GM12865 (cell line): ENCODE measurements at places on chromosomes 7 and 10.

- no peak for DNase-seq
These were observed 138.9 kb upstream of the FERD3L start for GRCh38 chr7:19284136-19284535.

DNA sequence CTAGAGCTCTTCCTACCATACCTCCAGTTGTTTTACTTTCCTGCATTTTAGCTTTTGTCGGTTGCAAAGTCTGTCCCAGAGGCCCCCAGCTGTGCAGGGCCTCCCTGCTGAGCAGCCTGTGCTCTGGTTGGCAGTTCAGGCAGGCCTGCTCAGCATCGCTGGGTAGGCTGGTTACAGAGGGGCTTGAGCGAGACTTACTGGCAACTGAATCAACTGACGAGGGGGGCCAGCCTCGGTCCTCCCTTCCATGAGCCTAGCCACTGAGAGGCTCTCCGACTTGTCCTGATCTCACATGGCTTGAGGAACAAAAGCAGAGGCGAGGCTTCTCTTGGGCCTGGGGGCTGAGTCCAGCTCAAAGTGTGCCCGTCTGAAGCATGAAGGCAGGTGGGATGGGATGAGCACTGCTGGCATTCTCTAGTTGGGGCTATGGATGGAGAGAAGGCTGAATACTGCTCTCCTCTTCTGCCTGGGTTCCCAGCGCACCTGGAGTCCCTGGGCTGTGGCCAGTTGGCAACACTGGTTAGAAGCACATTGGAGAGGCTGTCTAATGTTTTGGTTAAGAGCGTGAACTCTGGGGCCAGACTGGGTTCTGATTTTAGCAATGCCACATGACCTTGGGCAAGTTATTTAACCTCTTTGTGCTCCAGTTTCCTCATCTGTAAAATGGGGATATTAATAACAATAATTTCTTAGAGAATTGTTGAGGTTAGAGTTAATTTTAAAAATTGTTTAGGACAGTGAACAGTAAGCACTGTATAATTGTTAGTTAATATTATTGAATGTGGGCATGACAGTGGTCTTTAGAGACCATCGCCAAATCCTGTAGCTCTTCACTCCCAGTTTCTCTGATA is 6.9 kb upstream of the SFRP5 start:
- no peak for DNase-seq

GRCh38 chr7:111229181-111229740 is 138.3 kb downstream of the LRRN3 start:
- DNase-seq, result no peak

DNA sequence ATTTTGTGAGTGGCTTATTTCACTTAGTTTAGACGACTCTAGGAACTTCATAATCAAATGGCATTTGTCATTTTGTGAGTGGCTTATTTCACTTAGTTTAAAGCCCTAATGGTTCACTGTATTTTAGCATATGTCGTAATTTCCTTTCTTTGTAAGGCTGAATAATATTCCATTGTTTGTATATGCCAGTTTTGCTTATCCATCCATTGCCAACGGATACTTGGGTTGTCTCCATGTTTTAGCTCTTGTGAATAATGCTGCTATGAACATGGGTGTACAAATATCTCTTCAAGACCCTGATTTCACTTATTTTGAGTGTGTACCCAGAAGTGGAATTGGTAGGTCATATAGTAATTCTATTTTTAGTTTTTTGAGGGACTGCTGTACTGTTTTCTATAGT is 31.8 kb downstream of the DOCK1 start:
- DNase-seq, result no peak

GRCh38 chr10:23742368-23742767 is 303.5 kb downstream of the OTUD1 start:
- DNase-seq, result peak; percentile 51

DNA sequence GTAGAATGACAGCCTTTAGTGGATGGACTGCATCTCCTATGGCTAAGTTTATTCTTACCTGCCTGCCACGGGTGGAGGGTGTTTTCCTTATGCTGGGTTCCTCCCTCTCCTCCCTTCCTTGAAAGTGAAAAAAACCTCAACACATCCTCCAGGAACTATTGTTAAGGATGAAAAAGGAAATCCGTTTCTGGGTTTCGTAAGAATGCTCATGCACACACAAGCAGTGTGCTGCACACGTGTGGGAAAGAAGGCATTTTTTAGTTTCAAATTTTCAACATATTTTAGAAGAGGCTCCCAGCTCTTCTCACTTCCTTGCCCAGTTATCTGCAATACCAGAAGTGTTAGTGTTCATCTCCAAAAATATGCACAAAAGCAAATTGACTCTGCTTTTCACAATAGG is 90.6 kb downstream of the FAM171A1 start:
- DNase-seq, result no peak

DNA sequence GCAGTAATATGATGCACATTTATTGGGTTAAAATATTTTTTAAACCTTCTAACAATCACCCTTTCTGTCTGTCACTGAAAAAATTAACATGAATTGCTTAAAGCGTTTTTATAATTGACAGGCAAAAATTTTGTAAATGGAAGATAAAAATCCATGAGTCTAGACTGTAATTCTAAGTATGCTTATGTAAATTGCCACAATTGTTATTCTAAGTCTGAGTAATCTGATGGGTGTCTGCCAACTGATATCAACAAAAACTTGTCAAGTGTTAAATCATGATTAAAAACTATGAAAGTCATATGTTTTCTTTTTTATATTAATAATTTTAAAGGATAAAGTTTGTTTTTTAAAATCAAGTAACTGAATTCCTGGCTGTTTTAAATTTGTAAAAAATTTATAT is 208.2 kb downstream of the CDK14 start:
- DNase-seq, result no peak

- DNase-seq, result no peak
These were observed 37.0 kb upstream of the RET start for GRCh38 chr10:43039624-43040481.

DNA sequence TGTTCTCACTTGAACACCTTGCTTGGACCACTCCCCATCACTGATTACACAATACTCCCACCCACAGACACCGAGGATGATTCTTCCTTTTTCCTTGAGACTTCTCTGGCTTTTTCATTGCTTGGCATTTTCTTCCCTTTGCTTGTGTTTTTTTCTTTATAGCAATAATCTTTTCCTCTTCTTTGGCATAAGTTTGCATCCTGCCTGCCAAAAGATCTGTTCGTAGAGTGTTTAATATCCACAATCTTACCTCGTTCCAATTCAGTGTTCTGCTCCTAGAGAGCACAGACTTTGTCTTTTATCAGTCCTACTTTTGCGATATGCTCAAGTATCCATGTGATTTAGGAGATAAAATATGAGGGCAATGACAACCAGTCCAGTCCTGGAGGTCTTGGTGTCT is 303.3 kb upstream of the CDC14C start:
- DNase-seq, result no peak

GRCh38 chr10:24916365-24916764 is 36.0 kb downstream of the PRTFDC1 start:
- no peak for DNase-seq

DNA sequence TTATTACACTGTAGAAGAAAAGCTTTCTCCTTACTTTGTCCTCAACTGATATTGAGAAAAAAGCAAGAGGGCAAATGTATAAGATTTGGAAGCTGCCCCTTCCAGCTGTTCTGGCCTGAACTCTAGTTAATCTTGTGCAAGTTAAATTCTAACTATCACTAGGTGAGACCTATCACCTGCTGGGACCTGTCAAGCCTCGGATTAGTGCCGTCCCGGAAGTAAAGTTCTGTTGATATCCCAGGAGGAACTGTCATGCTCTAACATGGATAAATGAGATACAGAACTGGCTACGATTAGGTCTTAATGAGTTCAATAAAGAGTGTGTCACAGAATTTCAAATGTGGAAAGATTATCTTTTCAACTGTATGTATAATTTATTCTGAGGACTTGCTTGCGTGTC is 1.2 kb upstream of the BPGM start:
- no peak for DNase-seq

- DNase-seq, result no peak
These were observed 8.7 kb downstream of the CNNM2 start for GRCh38 chr10:102926842-102927241.

GRCh38 chr10:8183241-8183704 is 128.8 kb downstream of the GATA3 start:
- peak; percentile 32 for DNase-seq

GRCh38 chr7:122300956-122301833 is 3.4 kb downstream of the FEZF1 start:
- no peak for DNase-seq

DNA sequence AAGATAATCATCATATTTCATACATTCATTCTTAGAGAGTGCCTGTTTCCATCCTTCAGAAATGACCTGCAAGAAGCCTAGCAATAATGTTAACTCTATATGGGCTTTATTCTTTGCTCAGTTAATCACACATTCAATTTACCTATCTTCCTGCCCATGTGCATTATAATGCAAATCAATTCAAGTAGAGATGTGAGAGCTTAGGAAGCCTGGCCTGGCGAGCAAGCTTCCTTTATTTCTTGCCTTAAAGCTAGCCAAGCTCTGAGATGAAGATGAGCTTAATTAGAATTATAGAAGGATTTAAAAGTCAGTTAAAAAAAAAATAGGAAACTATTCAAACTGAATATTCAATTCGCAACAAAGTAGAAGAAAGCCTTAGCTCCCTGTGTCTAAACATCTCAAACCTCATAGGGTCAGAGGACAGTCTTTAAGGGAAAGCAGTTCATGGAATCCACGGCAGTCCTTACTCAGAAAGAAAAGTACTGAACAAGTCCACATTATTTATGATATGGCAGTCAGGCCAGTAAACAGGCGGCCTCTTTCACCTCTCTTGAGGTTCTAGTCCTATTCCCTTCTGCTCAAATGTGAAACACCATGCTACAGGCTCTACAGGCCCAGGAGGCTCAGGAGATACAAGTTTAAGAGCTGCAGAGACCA is 214.1 kb downstream of the TFEC start:
- DNase-seq, result no peak

- DNase-seq, result no peak
These were observed 52.3 kb downstream of the SKIDA1 start for GRCh38 chr10:21473135-21473534.

DNA sequence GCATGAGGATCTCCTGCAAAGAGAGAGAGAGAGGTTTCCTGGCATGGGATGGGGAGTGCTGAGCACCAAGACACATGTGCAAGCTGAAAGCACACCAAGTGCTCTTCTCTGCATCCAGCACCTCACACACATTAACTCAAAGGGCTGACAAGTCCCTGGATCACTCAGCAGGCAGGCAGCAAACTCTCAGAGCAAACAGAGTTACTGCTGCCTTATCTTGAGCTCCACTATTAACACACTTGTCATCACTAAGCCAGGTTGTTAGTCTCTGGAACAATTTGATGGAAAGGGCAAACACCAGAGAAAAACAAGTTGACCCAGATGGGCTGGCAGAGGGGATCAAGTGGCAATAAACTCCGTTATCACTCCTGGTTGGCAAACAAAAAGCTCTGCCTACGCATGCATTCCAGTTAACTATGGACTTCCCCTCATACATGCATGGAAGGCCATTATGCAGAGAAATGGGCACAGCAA is 349.9 kb downstream of the KCNMA1 start:
- no peak for DNase-seq

GRCh38 chr10:84890706-84891105 is 562.3 kb downstream of the CCSER2 start:
- no peak for DNase-seq

DNA sequence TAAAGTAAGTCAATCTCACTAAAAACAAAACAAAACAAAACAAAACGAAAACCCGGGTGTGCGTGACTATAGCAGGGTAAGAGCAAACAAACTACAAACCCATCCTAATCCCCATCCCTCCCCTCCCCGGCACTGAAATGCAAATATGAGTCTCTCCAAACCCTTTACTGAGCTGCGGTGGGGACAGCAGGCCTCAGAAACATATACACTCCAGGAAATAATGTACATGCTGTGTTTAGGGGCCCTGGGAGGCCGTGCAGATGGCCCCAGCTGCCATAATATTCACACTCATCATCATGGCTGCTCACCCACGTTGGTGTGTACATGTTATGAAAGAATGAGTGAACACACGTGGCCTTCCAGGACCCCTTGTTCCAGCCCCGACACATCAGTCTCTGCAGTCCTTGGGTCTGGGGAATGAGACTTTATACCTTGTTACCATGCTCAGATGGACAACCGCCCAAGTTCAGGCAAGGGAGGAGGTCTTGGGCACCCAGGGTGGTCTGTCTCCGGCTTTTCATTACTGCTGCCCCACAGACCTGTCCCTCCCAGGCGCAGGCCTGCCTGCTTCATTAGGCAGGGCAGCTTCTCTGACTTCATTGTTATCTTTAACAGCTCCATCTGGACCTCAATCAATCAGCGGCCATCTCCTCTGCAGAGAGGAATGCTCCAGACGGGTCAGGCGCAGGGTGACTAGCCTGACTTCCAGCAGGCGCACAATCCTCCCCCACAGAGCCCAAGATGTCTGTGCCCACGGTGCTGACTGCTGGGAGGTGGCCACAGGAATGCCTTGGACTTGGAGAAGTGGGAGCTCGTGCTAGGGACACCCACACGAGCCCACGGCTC is 20.6 kb downstream of the HSPA12A start:
- DNase-seq, result no peak

GRCh38 chr10:93570383-93570782 is 3.9 kb downstream of the FFAR4 start:
- no peak for DNase-seq

GRCh38 chr7:69871213-69871885 is 273.1 kb downstream of the AUTS2 start:
- no peak for DNase-seq

DNA sequence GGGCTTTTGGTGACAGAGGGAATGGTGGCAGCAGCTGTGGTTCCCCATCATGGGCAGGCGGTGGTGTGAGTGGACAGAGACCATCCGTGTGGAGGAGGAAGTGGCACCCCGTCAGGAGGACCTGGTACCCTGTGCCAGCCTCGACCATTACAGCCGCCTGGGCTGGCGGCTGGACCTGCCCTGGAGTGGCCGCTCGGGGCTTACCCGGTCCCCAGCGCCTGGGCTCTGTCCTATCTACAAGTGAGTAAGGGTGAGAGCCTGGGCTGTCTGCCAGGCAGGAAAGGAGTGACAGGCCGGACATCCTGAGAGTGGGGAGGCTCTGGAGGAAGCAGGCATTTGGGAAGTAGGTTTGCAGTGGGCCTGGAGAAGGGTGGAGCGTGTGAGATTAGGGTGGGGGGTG is 2.9 kb upstream of the ZNF467 start:
- no peak for DNase-seq

DNA sequence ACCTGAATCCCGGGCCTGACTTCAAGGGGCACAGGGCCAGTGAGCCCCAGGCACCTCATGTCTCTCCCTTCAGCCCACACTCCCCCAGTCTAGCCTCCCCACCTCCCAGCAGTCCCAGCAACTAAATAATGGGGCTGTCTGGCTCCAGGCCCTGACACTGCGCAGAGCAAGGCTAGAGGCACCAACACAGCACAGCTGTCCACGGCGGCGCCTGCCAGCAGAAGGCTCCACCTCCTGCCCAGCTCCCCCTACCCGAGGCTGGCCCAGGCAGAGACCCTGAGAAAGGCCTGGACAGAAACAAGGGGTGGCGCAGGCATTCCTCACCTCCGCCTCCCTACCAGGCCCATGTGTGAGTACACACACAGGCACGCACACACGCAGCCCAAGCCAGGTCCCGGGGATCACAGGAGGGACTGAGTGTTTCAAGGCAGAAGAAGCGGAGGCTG is 6.1 kb downstream of the KCNH2 start:
- no peak for DNase-seq
